HAP-1 (cell line): ENCODE measurements at places on chromosomes 3 and 15.

DNA sequence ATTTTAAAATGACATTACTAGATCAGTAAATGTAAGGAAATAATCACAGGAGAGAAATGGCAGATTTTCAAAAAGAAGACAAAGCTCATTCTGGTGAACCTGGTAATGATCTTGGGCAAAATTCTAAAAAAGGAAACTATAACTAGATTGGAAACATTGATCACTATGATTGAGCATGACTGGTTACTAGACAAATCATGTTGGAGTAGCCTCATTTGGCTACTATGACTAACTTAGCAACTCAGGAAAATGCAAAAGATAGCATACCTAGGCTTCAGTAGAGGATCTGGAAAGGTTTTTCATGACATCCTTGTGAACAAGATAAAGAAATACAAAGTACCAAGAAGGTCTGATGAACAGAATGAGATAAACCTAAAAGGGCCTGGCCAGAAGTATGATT lies 7.6 kb upstream of the TMF1 start:
- no peak for DNase-seq

- DNase-seq, result no peak
These were observed 16.5 kb downstream of the GMPS start for GRCh38 chr3:155886915-155887314.

DNA sequence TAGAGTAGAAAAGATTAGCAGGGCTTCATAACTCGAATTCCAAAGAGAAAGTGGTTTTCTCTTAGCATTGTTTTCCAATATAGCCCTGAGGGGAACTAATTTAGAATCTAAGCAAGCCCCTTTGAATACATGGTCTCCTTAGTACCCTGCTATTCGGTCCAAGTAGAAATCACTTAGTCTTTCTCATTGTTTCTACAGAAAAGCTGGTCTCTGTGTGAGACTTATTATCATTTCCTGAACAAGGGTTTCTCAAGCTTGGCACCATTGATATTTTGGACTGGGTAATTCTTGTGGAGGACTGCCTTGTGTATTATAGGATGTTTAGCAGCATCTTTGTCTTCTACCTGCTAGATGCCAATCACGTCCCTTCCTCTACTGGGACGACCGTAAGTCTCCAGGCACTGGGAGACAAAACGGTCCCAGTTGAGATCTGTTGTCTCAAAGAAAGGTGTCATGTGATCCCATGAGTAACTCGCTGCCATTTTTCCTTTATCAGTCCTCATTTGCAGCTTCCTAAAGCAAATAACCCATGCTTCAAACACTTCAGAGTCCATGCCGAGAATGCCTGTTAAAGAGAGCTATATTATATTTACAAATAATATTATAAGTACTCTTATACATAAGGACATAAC lies 230.7 kb upstream of the SLCO3A1 start:
- no peak for DNase-seq

- DNase-seq, result no peak
These were observed 31.8 kb downstream of the EPHB3 start for GRCh38 chr3:184593220-184593927.

- no peak for DNase-seq
These were observed 389.2 kb upstream of the KCNMB2 start for GRCh38 chr3:178147001-178147400.
